Kidney glomerular epithelial cell (primary cell): ENCODE measurements at places on chromosomes 3 and 15.

DNA sequence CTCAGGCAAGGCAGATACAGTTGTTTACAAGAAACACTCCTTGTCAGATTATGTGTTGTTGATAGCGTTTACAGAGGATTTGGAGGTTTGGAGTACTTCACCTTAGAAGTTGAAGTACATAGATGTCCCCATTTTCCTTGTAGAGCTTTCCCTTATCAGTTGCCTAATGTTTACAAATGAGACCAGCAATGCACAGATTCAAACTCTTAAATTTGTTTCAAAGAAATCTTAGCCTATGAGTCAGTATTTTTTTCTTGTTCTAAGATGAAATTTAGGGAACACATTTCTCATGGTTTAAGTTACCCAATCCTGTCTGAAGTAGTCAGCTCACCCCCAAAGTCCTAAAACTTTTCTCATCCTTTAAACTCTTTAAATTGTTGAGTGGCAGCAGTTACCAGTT, 6.3 kb upstream of the EIF5A2 start:
- no peak for DNase-seq

- no peak for DNase-seq
Observed at GRCh38 chr15:29554531-29554930, 267.7 kb downstream of the TJP1 start.

GRCh38 chr3:112448939-112449338, 50.3 kb downstream of the BTLA start:
- no peak for DNase-seq

GRCh38 chr3:12967606-12968351, 105.5 kb downstream of the IQSEC1 start:
- peak; percentile 59 for DNase-seq

GRCh38 chr15:74584779-74585178, 30.9 kb upstream of the CLK3 start:
- no peak for DNase-seq

DNA sequence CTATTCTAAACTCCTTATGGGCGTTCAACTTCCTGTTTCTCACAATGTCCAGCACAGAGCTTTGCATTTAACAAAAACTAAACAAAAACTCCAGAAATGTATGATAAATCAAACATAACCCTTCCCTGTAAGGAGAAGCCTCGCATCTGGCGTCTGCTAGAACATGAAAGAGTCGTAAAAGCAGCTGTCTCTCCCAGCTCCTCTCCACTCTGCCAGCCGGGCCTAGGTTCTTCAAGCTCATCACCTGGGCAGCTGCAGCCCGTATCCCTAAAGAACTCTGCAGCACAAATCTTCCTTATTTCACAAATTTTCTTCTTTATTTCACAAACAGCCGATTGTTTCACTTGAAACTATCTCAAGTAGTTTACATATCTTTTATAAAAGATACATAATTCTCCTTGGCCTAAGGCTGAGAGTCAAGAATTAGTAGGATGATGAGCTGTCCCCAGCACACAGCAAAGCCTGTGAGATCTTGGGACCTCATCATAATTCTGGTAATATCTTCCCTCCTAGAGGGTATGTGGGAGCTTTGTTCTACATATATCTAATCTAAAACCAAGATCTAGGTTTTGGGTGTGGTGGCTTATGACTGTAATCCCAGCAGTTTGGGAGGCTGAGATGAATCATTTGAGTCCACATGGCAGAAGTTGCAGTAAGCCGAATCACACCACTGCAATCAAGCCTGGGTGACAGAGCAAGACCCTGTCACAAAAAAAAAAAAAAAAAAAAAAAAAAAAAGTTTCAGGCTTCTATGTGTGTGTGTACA, 35.3 kb downstream of the ANXA2 start:
- DNase-seq, result no peak

GRCh38 chr3:189108067-189108466, 63.7 kb upstream of the TPRG1 start:
- no peak for DNase-seq

DNA sequence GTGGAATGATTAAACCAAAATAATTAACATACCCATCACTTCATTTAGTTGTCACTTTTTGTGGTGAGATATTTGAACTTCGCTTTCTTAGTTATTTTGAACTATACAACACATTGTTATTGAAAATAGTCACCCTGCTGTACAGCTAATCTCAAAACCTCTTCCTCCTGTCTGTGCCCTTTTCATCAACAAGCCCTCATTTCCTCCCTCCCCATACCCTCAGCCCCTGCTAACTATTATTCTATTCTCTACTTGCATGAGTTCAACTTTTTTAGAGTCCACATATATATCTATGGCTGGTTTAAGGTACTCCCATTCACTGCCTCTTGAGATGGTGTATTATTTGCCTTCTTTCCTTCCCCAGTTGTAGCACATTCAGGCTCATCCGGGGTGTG, 32.2 kb downstream of the COL8A1 start:
- no peak for DNase-seq

- DNase-seq, result no peak
Observed at GRCh38 chr3:124861041-124861440, 26.1 kb downstream of the ITGB5 start.

DNA sequence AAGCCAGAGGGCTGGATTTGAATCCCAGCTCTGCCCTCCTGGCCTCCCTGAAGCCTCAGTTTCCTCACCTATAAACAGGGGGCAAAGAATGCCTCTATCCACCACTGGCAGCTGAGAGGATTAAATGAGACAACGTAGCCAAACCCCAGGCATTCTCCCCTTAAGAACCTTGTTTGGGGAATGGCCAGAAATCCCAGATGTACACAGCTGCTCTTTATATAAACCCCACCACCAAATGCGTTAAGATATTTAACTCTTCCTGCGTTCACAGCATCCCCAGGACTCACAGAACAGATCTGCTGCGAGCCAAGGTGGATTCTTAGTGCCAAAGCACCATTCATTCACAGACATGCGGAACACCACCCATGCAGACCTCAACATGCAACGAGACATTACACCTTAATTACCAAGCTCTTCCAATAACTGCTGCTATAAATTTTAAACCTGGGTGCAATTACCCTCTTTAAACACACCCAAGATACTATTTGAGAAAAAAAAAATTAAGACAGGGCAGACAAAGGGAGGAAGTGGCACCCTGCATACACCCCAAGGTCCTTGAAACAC, 5.2 kb downstream of the TLE3 start:
- DNase-seq, result no peak

GRCh38 chr15:52559575-52559974, 9.3 kb downstream of the ARPP19 start:
- no peak for DNase-seq

GRCh38 chr15:101201411-101202174, 50.3 kb downstream of the CHSY1 start:
- DNase-seq, result peak; percentile 98
